ENCODE measurements at places on chromosomes 12 and 14.

DNA sequence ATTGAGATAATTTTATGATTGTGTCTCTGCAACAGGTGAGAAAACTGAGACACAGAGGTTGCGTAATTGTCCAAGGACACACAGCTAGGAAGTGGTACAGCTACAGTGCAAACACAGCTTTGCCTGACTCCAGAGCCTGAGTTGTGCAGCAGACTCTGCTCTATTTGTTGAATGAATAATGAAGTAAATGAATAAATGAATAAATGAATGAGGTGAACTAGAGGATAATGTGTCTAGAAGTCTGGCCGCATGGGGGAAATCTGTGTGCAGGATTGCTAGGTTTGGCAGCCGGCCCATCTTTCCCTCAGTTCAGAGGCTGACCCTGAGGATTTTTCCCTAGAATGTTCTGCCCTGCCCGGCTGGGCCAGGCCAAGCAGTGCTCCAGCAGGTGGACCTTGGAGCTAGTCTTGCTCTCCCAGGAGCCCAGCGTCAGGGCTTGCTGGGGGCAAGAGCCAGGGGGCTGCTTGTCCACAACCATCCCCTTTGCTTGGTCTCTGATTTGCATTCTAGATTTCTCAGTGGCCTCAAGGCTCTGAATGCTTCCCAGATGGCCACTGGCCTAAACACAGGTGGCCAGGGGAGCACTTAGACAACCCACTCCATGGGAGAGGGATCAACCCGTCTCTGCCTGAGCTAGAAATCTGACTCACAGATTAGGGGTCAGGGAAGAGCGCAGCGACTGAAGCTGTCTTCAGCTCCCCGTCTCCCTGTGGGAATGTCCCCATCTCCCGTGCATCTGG is 225.2 kb downstream of the C12orf75 start:
- no peak for DNase-seq

DNA sequence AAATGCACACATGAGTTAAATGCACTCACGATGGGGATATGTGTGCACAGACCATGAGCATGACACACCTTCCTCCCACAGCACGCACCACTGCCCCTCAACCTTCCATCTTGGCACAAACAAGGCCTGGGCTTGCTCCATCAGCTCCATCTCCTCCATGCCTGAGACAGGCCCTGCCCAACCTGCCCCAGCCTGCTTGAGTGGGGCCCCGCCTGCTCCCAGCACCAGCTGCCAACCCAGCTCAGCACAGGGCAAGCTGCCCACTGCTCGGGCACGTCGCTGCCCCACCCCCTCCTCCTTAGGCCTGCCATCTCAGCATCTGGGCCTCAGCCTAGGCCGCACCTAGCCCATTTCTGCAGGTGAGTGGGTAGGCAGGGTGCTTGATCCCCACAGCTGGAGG is 27.6 kb upstream of the KRT78 start:
- DNase-seq, result no peak

DNA sequence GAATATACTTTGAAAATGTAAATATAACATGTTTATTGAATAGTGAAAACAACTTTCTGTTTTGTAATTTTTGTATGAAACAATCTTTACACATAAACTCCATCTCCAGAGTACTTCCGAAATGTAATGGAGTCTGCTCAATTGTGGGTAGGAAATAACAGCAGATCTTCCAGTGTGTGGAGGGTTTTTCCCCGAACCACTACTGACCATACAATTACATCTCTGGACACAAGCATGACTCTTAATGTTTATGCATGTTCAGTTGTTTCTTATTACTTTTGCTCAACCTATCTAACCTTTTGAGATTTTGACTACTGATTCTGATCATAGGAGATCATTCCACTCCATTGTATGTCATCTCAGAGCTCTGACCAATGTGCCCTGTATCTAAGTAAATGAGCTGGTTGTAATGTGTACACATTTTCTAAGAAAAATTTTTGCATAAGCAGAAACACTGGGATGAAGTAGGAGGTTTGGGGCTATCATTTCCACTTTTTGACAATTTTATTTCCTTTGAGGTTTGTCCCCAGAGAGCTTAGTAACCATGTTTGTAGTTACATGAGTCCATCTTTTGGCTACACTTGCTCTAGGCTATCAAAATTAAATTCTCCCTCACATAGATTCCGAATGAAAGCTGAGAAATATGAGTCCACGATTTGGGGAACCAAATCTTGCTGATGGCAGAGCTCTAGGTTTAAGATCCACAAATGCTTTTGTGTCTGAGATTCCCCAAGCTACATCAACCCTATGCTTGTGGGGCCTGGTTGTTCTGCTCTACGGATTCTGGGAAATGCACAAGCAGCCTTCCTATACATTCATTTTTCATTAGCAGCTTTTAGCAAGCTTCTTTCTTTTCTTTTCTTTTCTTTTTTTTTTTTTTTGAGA is 21.4 kb upstream of the CLEC4D start:
- DNase-seq, result no peak

- no peak for DNase-seq
Observed at GRCh38 chr12:106794369-106794768, 19.9 kb downstream of the RIC8B start.
